Spinal cord (tissue), 10 donors: ENCODE measurements at places on chromosomes 16 and 17.

DNA sequence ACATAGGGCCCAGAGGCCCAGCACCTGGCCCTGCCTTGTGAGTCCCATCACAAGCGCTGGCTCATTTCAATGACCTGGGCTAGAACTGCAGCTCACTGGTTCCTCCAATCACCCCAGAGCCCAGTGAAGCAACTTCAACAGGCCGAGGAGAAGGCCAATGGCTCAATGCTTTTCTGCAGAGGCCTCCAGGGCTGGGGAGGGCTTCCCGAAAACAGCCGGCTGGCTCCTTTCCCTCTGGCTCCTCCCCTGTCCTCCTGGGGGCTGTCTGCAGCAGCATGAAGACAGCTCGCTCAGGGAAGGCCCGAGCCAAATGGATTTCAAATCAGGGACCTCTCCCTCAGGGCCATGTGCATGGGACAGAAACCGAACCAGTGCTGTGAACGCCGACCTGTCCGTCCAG lies 121.6 kb downstream of the ZNF423 start:
- no peak for DNase-seq

- DNase-seq: no peak
Measured at GRCh38 chr17:76644995-76645394, 1.4 kb upstream of the ST6GALNAC1 start.

DNA sequence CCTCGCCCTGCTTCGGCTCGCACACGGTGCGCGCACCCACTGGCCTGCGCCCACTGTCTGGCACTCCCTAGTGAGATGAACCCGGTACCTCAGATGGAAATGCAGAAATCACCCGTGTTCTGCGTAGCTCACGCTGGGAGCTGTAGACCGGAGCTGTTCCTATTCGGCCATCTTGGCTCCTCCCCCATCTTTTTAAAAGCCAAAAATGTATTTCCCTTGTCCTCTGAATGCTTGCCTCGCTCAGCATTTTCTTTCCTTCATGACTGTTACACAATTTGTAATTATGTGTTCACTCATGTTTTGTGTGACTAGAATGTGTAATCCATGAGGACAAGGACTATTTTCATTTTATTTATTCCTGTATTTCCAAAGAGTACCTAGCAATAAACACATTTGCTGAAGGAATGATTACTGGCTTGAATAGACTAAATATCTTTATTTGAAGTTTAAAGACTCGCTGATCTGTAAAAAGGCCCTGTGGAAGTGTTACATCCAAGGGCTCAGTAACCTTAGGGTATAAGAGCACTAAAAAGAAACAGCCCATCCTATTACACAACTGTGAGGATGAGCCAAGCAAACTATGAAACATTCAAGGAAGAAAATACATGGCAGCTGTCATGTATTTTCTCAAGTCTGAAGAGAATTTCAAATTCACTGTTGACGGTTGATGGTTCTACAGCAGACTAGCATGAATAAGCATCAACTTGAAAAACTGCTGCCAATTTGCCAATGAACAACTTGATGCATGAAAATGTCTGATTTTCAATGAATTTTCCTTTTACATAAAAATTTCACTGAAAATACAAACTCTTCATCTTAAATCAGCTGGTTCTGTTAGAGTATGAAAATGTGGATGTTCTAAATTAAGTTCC lies 192.6 kb downstream of the MYO1D start:
- DNase-seq: no peak

GRCh38 chr17:61302953-61303816 lies 96.5 kb upstream of the TBX2 start:
- no peak for DNase-seq

DNA sequence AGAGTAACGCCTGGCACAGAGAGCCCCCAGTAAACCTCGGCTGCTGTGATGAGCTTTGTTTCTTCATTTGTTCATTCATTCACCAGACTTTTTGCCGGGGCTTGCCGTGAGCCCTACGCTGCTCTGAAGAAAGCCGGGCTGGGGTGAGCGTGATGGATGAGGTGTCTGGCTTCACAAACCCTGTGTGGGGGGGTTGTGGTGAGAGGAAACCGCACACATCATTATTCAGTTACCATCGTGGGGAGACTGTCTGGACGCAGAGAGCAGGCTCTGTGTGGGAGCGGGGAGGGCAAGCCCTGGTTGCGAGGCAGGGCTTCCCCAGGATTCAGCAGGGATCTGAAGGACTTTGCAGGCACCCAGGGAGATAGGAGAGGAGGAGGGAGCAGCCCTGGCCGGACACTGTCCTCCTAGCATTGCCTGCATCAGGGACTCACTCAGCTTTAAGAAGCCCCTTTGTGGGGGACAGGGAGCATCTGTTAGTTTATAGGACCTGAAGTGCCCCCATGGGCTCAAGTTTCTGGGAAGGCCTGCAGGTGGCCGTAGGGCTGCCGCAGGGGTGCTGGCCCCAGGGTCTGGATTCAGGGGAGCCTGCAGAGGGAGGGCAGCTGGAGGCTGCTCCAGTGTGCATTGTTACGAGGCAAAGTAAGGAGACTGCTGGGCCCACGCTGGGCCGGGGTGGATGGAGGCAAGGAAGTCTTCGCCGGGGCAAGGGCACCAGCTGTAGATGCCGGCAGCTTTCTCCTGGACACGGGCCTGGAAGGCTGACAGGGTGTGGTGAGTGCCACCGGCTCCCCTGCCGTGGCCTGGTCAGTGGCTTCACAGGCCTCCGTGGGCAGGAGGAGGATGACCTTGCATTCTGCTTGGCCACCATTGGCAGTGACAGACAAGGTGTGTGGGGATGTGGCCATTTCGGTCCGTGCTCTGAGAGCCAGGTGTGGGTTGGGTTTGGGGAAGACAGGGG lies 334.5 kb downstream of the SEC14L1 start:
- no peak for DNase-seq

GRCh38 chr17:77019893-77020379 lies 120.8 kb upstream of the SEC14L1 start:
- no peak for DNase-seq

DNA sequence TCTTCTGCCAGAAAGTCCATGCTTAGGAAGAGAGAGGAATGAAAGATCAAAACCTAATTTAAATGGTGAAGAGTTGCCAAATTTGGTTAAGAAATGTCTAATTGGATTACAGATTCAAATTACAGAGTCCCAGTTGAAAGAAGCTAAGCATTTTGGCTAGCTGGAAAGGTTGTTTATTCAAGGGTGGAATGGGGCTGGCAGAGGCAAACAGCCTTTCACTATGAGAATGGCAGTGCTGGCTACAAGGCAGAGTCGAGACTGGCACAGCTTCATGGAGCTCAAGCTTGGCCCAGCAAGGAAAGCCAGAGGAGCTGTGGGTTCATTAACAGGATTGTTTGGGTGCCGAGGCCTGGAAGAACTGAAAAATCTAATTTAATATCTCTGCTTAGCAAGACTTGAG lies 13.6 kb downstream of the MAP3K3 start:
- no peak for DNase-seq

DNA sequence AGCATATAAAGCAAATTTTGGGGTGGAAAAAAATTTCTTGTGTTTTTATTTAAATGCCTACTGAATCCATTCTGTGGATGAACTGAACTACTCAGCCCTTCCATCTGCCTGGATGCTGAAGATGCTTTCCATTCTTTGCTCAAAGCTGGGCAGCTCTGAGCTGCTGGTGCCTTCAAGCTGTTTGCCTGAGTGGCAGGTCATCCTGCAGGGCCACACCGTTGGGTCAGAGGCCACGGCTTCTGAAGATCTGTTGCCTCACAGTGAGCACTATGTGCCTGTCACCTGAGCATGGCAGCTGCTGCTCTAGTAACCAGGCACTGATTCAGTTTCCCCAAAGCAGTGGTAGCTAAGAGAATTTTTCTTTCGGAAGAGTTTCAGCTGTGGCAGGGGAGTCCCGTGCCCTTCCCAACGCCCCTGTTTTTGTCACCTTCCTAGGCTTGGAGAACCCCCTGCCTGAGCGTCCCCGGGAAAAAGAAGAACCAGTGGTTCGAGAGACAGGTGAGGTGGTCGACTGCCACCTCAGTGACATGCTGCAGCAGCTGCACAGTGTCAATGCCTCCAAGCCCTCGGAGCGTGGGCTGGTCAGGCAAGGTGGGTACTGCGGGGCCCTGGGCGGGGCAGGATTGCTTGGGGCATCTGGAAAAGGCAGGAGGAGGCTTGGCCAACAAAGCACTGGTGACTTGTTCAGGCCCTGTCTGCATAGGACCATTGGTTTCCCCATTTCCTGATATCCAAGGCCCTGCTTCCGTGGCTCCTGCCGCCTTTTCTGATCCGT lies 8.5 kb downstream of the PLK1 start:
- no peak for DNase-seq

GRCh38 chr17:2136241-2136640 lies 81.3 kb downstream of the HIC1 start:
- no peak for DNase-seq
